CD4-positive, alpha-beta T cell (primary cell): ENCODE measurements at places on chromosomes 5 and 9.

- H3K4me3 ChIP-seq, result no peak overlapping the region
- H3K36me3 ChIP-seq, result no peaks in the 10 kb centered on the region
- H3K4me1 ChIP-seq, result no peaks in the 10 kb centered on the region
- no peak for DNase-seq
- H3K27me3 ChIP-seq, result peaks cover 2% of the 10 kb centered on the region
Measured at GRCh38 chr5:168327019-168327421, 35.6 kb downstream of the WWC1 start.

DNA sequence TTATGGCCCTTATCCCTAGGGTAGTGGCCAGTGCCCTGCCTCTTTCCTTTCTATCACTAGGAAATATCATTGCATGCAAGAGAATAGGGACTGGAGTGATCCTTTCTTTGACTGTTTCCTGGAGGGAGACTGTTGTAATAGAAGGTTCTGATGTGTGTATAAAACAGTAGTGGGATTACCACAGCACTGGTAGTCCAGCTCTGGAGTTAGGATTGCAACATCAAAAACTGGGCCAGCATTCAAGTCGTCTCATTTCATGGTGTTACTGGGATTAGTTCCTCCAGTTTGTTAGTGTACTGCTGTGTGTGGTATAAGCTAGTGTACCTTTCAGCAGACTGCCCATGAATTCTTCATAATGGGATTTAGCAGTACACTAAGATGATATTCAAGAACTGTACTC lies 45.8 kb downstream of the KIAA1958 start:
- no peak overlapping the region for H3K27ac ChIP-seq
- H3K4me3 ChIP-seq, result no peak overlapping the region

DNA sequence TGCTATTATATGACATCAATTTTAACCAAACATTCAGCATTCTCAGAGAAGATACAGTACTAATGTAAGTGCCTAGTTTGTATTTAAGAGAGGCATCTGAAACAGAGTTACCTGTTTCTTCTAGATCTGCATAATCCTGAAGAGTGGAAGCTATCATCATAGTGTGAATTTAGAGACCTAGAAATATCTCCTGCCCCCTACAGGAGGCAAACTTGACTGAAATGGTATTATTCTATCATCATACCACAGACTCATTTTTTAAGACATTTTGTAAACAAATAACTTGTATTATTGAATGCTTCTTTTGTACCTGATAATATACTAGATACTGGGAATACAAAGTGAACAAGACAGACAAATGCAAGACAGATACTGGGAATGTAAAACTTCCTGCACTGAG lies 216.8 kb upstream of the RPS23 start:
- no peaks in the 10 kb centered on the region for H3K36me3 ChIP-seq
- H3K27me3 ChIP-seq, result no peaks in the 10 kb centered on the region
- no peaks in the 10 kb centered on the region for H3K4me1 ChIP-seq
- H3K4me3 ChIP-seq, result no peak overlapping the region
- no peak for DNase-seq

- no peak overlapping the region for H3K27ac ChIP-seq
- H3K4me3 ChIP-seq, result no peak overlapping the region
- H3K4me1 ChIP-seq, result no peaks in the 10 kb centered on the region
- no peaks in the 10 kb centered on the region for H3K27me3 ChIP-seq
- DNase-seq, result no peak
- no peaks in the 10 kb centered on the region for H3K36me3 ChIP-seq
Measured at GRCh38 chr9:125380406-125380805, 118.8 kb downstream of the GAPVD1 start.

DNA sequence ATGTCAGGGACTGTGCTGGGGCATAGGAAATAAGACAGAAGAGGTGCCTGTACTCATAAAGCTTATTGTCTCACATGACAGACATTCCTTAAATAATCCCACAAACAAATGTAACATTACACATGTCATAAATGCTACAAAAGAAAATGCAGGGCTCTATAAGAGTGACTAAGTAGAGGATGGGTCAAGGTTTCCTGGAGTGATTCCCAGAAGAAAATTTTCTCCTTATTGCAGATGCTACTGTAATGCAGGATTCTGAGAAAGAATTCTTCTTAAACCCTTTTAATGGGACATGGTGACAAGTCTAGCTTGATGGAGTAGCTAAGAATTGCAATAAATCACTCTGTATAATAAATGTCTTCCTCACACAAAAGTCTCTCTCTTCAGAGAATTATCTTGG lies 55.7 kb downstream of the SH3TC2 start:
- no peaks in the 10 kb centered on the region for H3K4me1 ChIP-seq
- peaks cover 5% of the 10 kb centered on the region for H3K27me3 ChIP-seq
- H3K4me3 ChIP-seq, result no peak overlapping the region

GRCh38 chr5:95670568-95670967 lies 12.2 kb downstream of the SPATA9 start:
- no peaks in the 10 kb centered on the region for H3K4me1 ChIP-seq
- H3K4me3 ChIP-seq, result no peak overlapping the region
- no peak for DNase-seq

DNA sequence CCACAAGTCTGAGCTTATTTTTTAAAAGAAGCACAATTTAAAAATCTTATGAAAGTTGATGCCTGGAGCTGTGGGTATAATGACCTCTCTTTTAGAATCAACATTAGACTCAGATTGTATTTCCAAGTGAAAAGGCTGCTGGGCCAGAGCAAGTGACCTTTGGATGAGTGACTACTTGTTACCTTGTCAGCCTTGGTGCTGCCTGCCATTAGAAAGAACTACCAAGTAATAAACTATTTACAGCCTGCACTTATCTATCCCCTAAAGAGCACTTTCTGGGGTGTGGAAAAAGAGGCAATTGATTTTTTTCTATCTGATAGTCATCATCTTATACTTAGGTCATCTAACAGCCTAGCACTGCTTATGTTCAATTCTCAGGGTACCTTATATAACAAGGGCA lies 134.9 kb upstream of the FBXL17 start:
- no peaks in the 10 kb centered on the region for H3K4me1 ChIP-seq
- no peak for DNase-seq
- H3K27me3 ChIP-seq, result no peaks in the 10 kb centered on the region
- no peak overlapping the region for H3K27ac ChIP-seq
- no peak overlapping the region for H3K4me3 ChIP-seq
- no peaks in the 10 kb centered on the region for H3K36me3 ChIP-seq

GRCh38 chr5:43305948-43306565 lies 7.2 kb downstream of the HMGCS1 start:
- H3K4me1 ChIP-seq, result peaks cover 7% of the 10 kb centered on the region
- H3K27me3 ChIP-seq, result no peaks in the 10 kb centered on the region
- peaks cover 6% of the 10 kb centered on the region for H3K36me3 ChIP-seq
- no peak overlapping the region for H3K4me3 ChIP-seq

- H3K27me3 ChIP-seq, result no peaks in the 10 kb centered on the region
- no peaks in the 10 kb centered on the region for H3K4me1 ChIP-seq
- no peak overlapping the region for H3K4me3 ChIP-seq
- no peak for DNase-seq
- H3K27ac ChIP-seq, result no peak overlapping the region
Measured at GRCh38 chr9:70962761-70963440, 158.5 kb downstream of the TRPM3 start.

- H3K4me3 ChIP-seq, result no peak overlapping the region
- peaks cover 24% of the 10 kb centered on the region for H3K36me3 ChIP-seq
- no peak overlapping the region for H3K27ac ChIP-seq
- peaks cover 14% of the 10 kb centered on the region for H3K4me1 ChIP-seq
- no peak for DNase-seq
Measured at GRCh38 chr5:173016598-173017046, 33.1 kb downstream of the ATP6V0E1 start.
